Fibroblast of the aortic adventitia (primary cell): ENCODE measurements at places on chromosomes 12 and 14. TPM values are rescaled to one million over a fixed set of nuclear protein-coding genes. Genes with fewer than 3 reads are reported as not detected.

GRCh38 chr12:49456131-49456679 lies 82.6 kb upstream of the KCNH3 start:
- DNase-seq: no peak

DNA sequence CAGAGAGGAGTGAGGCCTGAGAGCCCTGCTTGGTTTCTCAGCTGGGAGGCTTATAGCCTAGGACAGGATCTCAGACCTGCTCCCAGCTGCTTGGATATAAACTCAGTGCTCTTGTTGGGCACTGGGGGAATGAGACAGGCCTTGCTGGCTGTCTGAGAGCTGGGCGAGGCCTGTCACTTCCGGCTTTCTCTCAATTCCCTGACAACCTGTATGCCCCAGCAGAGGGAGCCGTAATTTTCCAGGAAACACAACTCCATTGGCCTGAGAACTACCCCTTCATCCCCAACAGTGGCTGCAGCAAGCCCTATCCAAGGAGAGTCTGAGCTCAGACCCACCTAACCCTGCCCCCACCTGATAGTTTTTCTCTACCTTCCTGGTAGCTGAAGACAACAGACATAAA lies 258.3 kb upstream of the STXBP6 start:
- no peak for DNase-seq

DNA sequence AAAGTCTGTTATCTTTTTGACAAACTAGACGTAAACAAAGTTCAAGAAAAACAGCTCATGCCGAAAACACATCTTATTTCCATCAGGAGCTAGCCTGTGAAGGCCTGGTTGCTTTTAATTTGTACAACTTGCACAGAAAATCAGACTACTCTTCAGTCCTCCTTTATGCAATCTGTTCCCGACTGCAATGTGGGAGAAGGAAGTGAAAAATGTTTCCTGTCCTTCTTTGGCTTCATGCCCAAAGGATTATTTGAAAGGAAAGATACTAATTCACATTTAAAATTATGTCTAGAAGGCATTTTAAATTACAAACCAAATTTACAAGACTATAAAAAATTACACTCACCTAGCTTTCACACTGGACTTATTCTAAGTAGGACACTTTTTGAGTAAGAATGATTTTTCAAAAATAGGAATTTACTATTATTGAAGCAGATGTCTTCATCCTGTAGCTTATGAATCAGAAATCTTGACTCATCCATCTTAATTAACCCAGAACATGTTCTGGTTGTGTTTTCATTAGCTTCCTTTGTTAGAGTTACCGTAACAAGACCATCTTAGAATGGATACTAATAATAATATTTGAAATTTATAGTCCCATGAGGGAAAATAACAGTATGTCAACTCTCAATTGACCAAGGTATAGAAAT lies 272.6 kb downstream of the PRKD1 start:
- peak; percentile 32 for DNase-seq

GRCh38 chr12:49227713-49228112 lies 37.2 kb upstream of the TUBA1C start:
- DNase-seq: no peak

DNA sequence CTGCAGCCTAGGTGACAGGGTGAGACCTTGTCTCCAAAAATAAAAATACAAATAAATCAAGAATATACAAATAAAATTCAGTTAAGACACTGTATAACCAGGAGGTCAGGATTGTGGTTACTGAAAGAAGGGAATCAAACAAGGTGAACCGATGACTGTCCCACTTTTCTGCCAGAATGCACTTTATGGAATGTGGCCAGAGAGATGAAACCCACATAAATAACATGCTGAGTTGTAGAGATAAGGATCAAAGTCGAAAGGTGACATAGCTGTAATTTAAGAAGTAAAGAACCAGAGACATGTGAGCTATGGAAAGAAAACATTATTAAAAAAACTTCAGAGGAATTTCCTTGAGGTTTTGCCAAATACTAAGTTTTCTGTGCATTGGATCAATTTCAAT lies 1098.2 kb upstream of the USP15 start:
- no peak for DNase-seq

DNA sequence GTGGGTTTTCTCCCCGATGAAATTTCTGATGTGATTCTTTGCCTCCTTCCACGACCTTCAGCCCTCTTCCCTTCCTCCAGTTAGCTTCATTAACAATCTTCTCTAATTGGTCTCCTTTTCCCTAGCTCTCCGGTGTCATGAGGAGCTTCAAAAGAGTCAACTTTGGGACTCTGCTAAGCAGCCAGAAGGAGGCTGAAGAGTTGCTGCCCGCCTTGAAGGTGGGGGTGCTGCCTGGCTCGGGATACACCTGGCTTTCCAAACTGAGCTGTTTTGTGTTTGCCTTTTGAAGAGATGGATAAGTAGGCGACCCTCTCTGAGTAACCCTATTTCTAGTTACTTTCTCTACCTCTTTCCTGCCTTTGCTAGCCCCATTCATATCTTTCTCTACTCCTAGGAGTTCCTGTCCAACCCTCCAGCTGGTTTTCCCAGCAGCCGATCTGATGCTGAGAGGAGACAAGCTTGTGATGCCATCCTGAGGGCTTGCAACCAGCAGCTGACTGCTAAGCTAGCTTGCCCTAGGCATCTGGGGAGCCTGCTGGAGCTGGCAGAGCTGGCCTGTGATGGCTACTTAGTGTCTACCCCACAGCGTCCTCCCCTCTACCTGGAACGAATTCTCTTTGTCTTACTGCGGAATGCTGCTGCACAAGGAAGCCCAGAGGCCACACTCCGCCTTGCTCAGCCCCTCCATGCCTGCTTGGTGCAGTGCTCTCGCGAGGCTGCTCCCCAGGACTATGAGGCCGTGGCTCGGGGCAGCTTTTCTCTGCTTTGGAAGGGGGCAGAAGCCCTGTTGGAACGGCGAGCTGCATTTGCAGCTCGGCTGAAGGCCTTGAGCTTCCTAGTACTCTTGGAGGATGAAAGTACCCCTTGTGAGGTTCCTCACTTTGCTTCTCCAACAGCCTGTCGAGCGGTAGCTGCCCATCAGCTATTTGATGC lies 797 bp downstream of the ESPL1 start:
- DNase-seq: no peak

- no peak for DNase-seq
Measured at GRCh38 chr12:124006085-124006845, 33.2 kb downstream of the ZNF664 start.

GRCh38 chr14:71497645-71498086 lies 434.6 kb upstream of the RGS6 start:
- peak; percentile 88 for DNase-seq

DNA sequence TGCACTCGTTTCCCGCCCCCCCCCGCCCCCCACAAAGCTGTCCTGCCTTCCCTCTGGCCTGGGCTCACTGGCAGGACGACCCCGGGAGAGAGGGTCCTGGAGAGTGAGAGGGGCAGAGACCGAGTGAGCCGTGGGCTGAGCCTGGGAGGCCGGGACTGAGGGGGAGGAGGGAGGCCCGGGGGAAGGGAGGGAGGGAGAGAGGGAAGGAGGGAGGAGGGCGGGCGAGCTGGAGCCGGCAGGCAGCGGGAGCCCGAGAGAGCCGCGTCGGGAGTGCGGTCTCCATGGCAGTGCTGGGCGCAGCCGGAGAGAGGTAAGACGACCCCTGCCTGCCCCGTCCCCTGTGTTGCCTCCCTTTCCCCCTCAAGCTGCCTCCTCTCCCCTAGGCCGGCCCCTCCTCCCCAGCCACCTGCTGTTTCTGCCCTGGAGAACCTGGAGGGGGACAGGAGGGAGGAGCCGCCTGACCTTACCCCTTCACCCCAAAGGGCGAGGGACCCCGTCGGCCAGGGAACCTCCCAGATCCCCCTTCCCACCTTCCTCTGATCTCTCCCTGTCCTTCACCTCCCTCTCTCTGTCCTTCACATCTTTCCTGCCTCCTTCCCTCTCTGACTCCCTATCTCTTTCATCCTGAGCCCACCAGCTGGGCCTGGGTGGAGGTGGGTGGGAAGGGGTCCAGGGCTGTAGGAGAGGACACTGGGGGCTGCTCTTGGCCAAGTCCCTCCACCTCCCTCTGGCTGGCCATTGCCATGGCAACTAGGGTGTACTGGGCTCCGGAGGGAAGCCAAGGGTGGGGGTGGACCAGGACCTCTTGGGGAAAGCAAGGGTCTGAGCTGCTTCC lies at the start of gene GPR162:
GPR162 (plus strand) TSS at position 231 of the 835 bp plus-strand sequence. CDS start 2,078 bp downstream, outside the sequence.
- DNase-seq: peak; percentile 48

DNA sequence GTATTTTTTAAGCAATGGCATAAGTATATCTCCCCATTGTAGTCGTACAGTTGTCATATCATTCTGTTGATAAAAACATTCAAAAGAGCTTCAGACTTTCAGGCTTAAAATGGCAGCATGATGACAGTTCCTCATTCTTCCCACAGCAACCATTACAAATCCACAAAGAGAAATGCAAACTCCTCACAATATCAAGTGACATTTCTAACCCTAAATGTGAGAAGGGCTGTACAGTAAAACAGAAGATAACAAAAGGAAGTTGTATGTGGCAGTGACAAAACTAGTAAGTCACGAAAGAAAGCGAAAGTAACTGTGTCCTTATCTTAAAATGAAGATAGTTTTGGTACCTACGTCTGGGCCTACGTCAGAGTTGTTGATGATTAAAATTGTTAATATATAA lies 46.7 kb downstream of the GXYLT1 start:
- peak; percentile 35 for DNase-seq

Gene DPY19L2
- total RNA-seq: 2.3 and 7.1 TPM in 2 replicates

Gene INHBE
- 0.16 and 0.99 TPM in 2 replicates for total RNA-seq
